Left cardiac atrium (tissue), 4 donors: ENCODE measurements at places on chromosomes 7 and 10. TPM values are rescaled to one million over a fixed set of nuclear protein-coding genes. Genes with fewer than 3 reads are reported as not detected.

DNA sequence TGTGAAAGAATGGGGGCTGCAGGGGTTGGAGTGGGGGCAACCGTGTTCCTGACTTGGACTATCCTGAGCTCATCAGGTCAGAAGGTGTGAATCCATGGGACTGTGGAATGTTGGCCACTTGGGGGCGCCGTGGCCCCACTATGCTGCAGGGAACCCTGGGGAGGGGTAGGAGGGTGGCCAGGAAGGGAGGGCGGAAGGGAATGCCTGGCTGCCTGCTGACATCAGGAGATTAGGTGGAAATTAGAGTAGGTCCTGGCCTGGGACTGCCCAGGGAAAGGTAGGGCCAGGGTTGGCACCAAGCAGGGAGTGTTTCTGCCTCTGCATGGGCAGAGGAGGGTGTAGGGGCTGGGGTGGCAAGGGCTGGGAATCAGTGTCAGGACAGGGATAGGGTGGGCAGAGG, 65.8 kb upstream of the PRSS58 start:
- no peak for DNase-seq

GRCh38 chr10:114871379-114871778, 49.8 kb downstream of the FHIP2A start:
- no peak for DNase-seq

GRCh38 chr10:88883448-88883809, 3.4 kb downstream of the STAMBPL1 start:
- DNase-seq = no peak

DNA sequence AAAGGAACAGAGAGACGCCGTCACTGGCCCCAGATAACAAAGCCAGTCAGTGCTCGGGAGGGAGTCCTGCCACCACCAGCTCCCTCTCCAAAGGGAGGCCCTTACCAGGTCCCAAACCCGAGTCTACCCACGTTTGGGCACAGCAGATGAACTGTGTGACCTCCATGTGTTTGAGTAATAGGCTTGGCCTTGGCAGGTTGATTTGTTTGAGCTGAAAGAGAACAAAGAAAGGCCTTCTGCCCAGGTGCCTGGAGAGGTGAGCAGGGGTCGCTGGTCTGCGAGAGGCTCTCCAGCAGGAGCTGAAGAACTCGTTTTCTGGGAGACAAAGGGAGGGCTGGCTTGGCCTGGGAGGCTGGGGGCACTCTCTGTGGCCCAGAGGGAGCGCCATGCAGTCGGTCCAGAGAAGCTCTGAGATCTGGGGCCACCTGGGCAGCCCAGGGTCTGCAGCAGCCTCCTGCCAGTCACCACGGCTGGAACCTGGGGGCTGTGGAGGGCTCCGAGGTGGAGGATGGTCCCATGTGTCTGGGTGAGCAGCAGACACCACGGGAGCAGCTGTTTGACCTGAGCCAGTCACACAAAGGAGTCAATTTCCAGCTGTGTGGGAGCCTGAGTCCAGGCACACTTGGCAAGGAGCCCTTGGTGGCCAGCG, 99.7 kb downstream of the PAXIP1 start:
- DNase-seq = no peak

The SLC18A3 gene
- total RNA-seq = not detected

- DNase-seq = no peak
Observed at GRCh38 chr10:50851884-50852671, 33.3 kb downstream of the A1CF start.

- no peak for DNase-seq
Observed at GRCh38 chr7:120523985-120524384, 251.0 kb downstream of the KCND2 start.

- peak; percentile 47 for DNase-seq
Observed at GRCh38 chr10:29470355-29470705, 164.4 kb downstream of the SVIL start.
